Activated CD8-positive, alpha-beta memory T cell treated with anti-CD3 and anti-CD28 coated beads for 1 hour (primary cell): ENCODE measurements at places on chromosomes 3 and 15.

- DNase-seq = no peak
Observed at GRCh38 chr3:114389156-114389555, 95.3 kb downstream of the TIGIT start.

DNA sequence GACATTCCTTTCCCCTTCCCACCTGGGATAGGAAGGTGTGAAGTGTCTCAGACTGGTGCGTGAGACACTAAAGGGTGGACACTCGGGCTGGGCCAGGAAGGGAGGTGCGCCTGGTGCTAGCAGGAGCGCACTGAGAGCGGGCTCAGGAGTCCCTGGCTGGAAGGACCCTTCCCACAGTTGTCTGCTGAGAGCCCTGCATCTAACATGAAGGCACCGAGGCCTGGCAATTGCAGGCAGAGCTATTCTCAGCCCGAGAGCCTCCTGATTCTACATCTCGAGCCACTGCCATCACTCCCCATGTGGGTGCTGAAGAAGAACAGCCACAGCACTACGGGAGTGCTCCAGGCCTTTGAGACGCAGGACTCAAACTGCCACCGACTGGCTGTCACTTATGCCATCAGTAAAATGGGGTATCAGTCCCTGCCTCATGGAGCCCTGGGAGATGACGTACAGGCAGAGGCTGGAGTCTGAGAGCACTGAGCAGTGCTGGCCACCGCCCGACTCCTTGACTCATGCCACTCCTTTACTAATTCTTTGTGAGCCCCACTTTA, 159.4 kb downstream of the KLF13 start:
- DNase-seq = no peak

- DNase-seq = no peak
Observed at GRCh38 chr15:52378746-52379394, 83.3 kb upstream of the MYO5C start.

DNA sequence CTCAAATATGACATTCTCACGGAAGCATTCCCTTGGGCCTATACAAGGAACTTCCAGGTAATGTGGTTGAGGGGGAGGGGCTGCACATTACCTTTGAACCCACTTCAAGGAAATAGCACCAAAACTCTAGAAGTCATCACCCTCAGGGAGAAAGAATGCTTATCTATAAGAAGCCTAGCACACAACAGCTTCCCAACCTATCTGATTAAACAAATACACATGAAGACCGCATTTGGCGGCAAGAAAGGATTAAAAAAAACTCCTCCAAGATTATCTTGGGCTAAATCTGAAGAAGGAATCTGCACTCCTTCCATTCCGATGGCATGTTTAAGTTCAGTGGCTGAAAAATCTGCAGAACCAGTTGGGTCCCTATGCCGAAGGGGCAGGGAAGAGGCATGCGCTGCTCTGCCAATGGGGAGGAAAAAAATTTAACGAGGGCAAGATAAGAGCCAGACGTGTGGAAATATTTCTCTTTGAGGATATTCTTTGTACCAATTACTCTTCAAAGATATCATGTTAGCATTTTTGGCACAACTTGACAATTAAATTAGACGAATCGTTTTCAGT, 82.0 kb upstream of the WNT5A start:
- no peak for DNase-seq

DNA sequence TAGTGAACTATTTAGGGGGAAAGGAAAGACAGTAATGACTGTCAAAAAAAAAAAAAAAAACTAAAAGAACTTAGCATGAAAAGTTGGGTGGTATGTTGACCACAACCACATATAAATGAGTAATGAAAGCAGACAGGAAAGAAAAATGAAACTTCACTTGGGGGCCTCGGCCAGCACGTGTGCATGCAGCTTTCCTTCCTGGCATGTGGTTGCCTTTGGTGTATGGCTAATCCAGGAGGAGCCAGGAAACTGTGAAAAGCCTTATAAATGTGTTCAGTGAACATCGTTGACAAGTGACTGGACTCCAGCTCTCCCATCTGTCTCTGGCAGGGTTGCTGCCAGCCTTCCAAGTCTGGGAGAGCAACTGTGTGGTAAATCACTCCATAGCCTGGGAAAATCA, 195.1 kb downstream of the DTWD1 start:
- DNase-seq = no peak
